Ascending aorta (tissue), 2 donors: ENCODE measurements at places on chromosomes 11 and 22. TPM values are rescaled to one million over a fixed set of nuclear protein-coding genes. Genes with fewer than 3 reads are reported as not detected.

- DNase-seq = no peak
Measured at GRCh38 chr11:83471831-83472727, 185.9 kb upstream of the CCDC90B start.

DNA sequence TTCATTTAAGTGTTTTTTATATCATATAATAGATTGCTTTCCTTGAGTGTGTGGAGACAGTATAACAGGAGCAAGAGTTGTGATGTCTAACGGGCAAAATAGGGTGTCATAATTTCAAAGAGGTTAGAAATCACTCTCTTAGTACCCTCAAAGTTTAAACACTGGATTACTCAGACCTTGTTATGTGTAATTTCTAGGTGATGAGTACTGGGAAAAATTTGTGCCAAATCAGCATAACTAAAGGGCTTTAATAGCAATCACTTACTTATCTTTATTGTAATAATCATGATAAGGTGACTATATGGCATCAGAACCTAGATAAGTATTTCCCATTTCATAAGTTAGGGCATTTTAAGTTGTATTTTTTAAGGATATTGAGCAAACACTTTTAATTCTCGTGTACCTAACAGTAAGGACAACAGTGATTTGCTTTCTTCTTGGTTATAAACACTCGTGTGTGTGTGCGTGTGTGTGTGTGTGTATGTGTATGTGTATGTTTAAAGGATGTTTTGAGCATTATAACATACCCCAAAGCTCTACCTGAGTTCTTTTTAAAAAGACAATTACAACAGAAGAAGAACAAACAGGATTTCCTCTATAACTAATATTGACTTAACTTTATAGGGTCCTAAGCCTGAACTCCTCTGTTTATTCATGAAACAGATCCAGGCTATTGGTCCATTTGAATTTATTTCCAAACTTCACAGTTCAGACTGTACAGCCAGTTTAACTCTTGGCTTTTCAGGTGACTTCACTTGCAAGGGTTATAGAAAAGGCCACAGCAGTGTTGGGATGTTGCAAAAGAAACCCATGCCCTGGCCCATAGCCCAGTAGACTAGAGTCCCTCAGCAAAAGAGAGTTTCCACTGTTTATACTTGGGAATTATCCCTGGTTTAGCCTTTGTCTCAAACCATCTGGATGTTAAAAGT, 23.7 kb upstream of the PDE3B start:
- DNase-seq = no peak

GRCh38 chr11:62081378-62082291, 42.2 kb upstream of the INCENP start:
- DNase-seq = peak; percentile 89

- no peak for DNase-seq
Measured at GRCh38 chr11:102495161-102496042, 35.1 kb downstream of the MMP7 start.

Gene PNPLA5
- not detected for total RNA-seq

Gene LRRN4CL
- total RNA-seq = 12.1 TPM

Gene ATP5MG
- total RNA-seq = 23.7 TPM

Gene NECTIN1
- total RNA-seq = 1.6 TPM

Gene CXCR5
- not detected for total RNA-seq

Gene RTN4R
- total RNA-seq = 0.43 TPM
